ENCODE measurements at places on chromosomes 16 and 17. TPM values are rescaled to one million over a fixed set of nuclear protein-coding genes. Genes with fewer than 3 reads are reported as not detected.

ZNF200 gene
- total RNA-seq, result 8.2 TPM

DHRS7C gene
- not detected for total RNA-seq

TPSB2 gene
- total RNA-seq, result not detected

MRPL58 gene
- 81.1 TPM for total RNA-seq

CA5A gene
- total RNA-seq, result not detected

HLF gene
- 0.15 TPM for total RNA-seq

ITGB3 gene
- total RNA-seq, result 5.7 TPM

C16orf92 gene
- total RNA-seq, result not detected

CHST5 gene
- total RNA-seq, result 0.03 TPM

CLDN6 gene
- total RNA-seq, result 0.31 TPM

TLCD3B gene
- total RNA-seq, result 0.30 TPM

KRTAP1-1 gene
- not detected for total RNA-seq

AIPL1 gene
- not detected for total RNA-seq

CSH2 gene
- not detected for total RNA-seq

NEUROD2 gene
- total RNA-seq, result not detected

HOXB7 gene
- total RNA-seq, result 31.4 TPM

ZNF747 gene
- total RNA-seq, result 4.4 TPM

RNF213 gene
- total RNA-seq, result 83.0 TPM

SGCA gene
- total RNA-seq, result 0.92 TPM

OTOP2 gene
- total RNA-seq, result 0.06 TPM

RGS9 gene
- total RNA-seq, result 7.1 TPM

MYH11 gene
- 0.04 TPM for total RNA-seq

PRR35 gene
- 0.20 TPM for total RNA-seq

KRT33A gene
- not detected for total RNA-seq

RSPRY1 gene
- 32.9 TPM for total RNA-seq

SLC25A10 gene
- total RNA-seq, result 40.7 TPM

G6PC1 gene
- total RNA-seq, result not detected

SGSH gene
- 27.4 TPM for total RNA-seq

VPS35 gene
- total RNA-seq, result 77.8 TPM

SCGB1C2 gene
- total RNA-seq, result not detected

DNAH9 gene
- not detected for total RNA-seq

TBC1D3C gene
- total RNA-seq, result not detected

CRK gene
- 79.6 TPM for total RNA-seq

GP1BA gene
- total RNA-seq, result not detected

KRT14 gene
- total RNA-seq, result 0.30 TPM

CCL1 gene
- total RNA-seq, result not detected

OTOA gene
- total RNA-seq, result not detected

SMPD3 gene
- 0.09 TPM for total RNA-seq

CTRB2 gene
- total RNA-seq, result not detected

TEKT1 gene
- total RNA-seq, result not detected

OR4D1 gene
- total RNA-seq, result 0.03 TPM

WNK4 gene
- 1.8 TPM for total RNA-seq

IL4R gene
- total RNA-seq, result 38.9 TPM

NGFR gene
- total RNA-seq, result 0.96 TPM

KCNG4 gene
- not detected for total RNA-seq
